ENCODE measurements at places on chromosomes 1 and 21.

- DNase-seq: no peak
Measured at GRCh38 chr1:31753707-31754349, 10.3 kb downstream of the ADGRB2 start.

DNA sequence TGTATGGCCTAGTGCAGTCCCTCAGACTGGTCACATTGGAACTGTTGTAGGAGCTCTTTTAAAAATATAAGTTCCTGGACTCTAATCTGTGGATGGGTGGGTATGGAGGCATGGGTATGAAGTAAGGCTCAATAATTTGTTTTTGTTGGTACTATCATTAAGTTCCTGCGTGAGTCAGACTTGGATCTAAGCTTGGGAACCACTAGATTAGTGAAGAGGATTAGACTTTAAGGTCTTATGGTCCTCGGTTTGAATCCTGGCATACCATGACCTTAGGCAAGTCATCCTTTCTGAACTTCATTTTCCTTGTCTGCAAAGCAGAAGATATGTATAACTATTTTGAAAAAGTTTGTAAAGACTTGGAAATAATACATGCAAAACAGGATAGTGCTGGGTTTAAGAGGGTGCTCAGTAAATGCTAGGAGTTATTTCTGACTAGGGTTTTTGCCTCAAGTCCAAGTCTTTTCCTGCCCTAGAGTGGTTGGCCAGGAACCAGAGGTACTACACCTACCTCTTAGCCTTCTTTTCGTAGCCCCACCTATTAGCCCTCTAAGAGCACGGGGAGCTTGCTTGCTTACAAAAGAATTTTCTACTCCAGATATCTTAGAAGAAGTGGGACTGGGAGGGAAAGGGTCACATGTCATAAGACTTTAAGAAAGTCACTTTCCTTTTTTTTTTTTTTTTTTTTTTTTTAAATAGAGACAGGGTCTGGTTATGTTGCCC is 38.6 kb upstream of the METTL18 start:
- DNase-seq: no peak

DNA sequence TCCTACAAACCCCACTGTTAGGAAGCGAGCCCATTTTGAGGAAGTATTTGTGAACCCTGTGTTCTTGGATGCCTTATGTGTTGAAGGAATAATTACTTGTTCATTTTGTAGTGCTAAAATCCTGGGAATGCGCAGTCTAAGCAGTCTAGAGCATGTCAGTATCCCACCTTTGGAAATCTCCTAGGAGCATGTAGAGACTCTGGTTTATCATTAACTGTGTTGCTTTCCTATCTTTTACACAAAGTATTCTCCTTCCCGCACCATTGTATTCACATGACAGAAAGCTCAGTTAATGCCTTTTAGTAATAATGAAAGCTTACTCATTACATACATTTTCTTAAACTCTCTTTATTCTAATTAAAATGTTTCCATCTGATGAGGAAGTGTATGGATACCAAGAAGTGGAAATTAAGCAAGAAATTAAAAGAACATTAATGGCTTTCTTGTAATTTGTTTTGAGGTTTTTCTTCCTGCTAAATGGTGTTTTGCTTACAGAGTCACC is 99.4 kb downstream of the CAMTA1 start:
- DNase-seq: no peak

- no peak for DNase-seq
Measured at GRCh38 chr1:244583358-244583982, 69.5 kb upstream of the DESI2 start.

- no peak for DNase-seq
Measured at GRCh38 chr1:226457307-226457712, 49.4 kb upstream of the PARP1 start.

DNA sequence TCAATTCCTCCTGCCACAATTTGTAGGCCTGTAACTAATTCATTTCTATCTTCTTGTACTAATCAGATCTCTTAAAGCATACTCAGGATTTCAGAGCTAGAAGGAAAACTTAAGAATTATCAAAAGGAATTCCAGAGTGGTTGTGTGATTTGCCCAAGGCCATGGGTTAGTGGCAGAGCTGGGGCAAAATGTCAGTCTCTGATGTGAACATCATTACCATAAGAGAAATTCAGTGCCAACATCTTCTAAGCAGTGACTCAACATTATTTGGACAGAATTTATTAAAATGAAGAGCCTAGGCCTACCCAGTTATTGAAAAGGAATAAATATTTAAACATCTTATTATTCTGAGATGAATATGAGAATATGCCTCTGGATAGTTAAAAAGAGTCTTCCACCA is 14.5 kb downstream of the ST6GALNAC5 start:
- DNase-seq: no peak

GRCh38 chr1:46248122-46248920 is 758 bp downstream of the RAD54L start:
- peak; percentile 18 for DNase-seq

DNA sequence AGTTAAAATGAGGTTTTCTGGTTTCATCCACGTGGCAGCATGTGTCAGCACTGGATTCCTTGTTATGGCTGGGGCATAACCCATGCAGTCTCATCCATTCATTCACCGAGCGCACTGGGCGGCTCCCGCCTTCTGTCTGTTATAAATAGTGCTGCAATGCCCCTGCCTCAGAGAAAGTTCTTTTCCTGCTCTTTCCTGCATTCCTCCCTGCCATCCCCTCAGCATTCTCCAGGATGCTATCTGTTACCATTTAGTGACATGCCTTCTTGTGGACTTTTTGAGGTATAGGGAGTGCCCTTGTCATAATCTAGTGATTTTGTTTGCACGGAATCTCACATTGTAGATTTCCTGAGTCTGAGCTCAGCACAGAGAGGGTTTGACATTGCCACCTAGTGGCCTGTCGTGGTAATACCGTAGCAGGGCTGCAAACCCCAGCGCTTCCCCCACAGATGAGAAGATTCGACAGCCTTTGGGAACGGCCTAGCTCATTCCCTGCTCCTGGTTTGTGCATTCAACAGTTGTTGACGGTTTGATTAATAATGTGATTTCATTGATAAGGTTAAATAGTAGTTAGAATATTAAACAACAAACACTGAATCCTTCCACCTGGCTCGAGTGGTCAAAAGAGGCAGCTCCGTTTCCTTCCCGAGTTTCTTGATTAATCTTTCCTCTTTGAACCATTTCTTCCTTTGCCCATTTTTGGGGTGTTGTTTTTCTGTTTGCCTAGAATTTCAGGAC is 46.3 kb downstream of the UMODL1 start:
- peak; percentile 86 for DNase-seq

- peak; percentile 46 for DNase-seq
Measured at GRCh38 chr1:52707927-52708655, 9.9 kb upstream of the COA7 start.

- DNase-seq: no peak
Measured at GRCh38 chr1:185694081-185694480, 40.1 kb upstream of the HMCN1 start.

- DNase-seq: no peak
Measured at GRCh38 chr1:94044290-94044790, 76.6 kb downstream of the ABCA4 start.

DNA sequence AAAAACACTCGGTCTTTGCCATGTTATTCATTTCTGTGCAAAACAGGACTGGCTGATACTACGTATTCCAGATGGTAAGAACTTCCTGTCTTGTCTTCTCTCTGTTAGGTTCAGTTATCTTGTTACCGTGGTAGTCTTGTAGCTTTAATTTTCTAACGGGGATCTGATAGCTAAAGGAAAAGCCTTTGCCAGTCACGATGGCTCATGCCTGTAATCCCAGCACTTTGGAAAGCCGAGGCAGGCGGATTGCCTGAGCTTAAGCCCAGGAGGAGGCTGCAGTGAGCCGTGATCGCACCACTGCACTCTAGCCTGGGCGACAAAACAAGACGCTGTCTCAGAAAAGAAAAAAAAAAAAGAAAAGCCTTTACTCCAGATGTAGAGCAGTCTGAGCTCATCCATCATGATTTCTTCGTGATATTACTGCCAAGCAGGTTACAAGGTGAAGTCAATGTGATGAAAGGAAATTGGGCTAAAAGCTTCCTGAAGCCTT is 11.1 kb upstream of the MSTO1 start:
- peak; percentile 47 for DNase-seq

- DNase-seq: no peak
Measured at GRCh38 chr1:5994713-5995621, 2.7 kb upstream of the NPHP4 start.

GRCh38 chr1:228063251-228064191 is 19.0 kb upstream of the ARF1 start:
- DNase-seq: no peak

DNA sequence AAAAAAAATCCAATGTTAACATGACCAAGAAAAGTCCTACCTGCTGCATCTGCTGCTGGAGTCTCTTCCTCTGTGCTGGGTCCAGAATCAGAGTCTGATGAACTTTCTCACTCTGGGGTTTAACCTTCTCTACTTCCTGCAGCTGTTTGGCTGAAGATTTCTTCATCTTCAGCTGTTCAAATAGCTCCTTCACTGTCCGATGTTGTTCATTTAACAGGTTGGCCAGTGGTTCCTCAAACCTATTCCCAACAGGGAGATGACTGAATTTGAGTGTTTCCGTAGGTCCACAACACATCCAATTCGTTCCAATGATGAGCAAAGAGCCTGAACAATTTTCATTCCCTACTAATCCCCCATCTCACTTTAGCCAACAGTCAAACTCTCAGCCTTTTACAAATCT is 79.4 kb downstream of the GON4L start:
- DNase-seq: no peak
